ENCODE measurements at places on chromosomes 7 and 10.

DNA sequence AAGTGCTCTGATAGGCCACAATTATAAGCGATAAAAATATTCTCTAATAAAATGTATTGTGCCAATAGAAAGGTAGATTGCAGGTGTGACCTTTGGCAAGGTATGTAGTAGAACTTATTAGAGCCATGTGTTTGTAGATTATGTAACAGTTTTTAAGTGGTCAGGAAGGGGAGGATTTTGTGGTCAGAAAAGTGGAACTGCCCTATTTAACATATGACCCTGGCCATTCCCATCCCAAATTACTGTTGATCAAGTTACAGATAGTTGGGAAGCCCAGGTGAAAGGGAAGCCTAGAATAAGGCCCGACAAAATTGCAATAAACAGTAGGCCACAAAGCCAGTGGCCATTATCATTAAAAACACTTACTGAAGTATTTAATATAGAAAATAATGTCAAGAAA lies 89.2 kb downstream of the SPAG6 start:
- no peak for DNase-seq

GRCh38 chr7:132571970-132572369 lies 4.3 kb downstream of the PLXNA4 start:
- no peak for DNase-seq

- DNase-seq: no peak
Measured at GRCh38 chr7:42991913-42992591, 59.9 kb downstream of the MRPL32 start.

- DNase-seq: no peak
Measured at GRCh38 chr7:144487901-144488300, 84.4 kb upstream of the NOBOX start.

- no peak for DNase-seq
Measured at GRCh38 chr7:120802751-120803150, 55.2 kb downstream of the TSPAN12 start.

Data from stimulated activated CD8-positive, alpha-beta memory T cell treated with anti-CD3 and anti-CD28 coated beads, Interleukin-15, amount 100 ng/mL, for 4 hours (primary cell).